Adipocyte (in vitro differentiated cells): ENCODE measurements at places on chromosomes 11 and 22.
A peak's percentile ranks its signal among the peaks of the same experiment; 100 is the strongest.

DNA sequence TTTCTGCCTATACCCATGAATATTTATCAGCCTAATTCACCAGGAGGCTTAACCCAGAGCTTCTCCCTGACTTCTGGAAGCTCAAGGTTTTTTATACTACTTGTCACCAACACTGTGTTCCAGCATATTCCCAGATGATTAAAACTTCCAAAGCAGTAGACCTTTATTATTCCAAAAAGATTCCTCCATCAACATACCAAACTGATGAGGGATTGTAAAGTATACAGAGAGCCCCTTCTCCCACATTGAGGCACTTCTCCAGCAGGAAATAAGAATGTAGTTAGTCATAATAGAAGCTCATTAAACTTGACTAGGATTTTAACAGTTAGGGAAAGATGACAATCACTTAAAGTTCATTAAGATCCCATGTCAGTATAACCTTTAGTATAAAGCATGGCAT lies 51.4 kb upstream of the CEP126 start:
- DNase-seq, result peak; percentile 42

GRCh38 chr11:35717520-35717919 lies 54.9 kb downstream of the TRIM44 start:
- DNase-seq, result no peak

- no peak for DNase-seq
Observed at GRCh38 chr11:43992834-43993637, 50.6 kb downstream of the C11orf96 start.

- DNase-seq, result no peak
Observed at GRCh38 chr11:72974487-72975205, 160.4 kb downstream of the ATG16L2 start.

- DNase-seq, result no peak
Observed at GRCh38 chr11:125335106-125335505, 161.0 kb downstream of the FEZ1 start.

- no peak for DNase-seq
Observed at GRCh38 chr11:640021-640706, 3.1 kb downstream of the DRD4 start.

DNA sequence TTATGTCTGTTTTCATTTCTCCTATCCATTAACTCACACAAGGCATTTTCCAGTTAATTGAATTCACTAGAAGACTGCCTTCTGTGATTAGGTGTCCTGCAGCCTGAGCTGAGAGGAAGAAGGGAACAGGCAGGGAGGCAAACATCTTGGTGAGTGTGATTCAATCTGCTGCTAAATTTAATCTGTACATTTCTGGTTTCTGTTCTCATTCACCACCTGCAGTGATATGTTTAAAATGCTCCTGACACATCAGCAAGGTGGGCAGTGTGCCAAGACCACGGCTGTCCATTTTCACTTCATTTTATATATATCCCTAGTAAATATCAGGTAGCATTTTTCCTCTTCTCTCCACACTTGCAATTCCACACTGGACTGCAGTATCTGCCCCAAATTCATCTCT lies 416.5 kb downstream of the TMEM135 start:
- DNase-seq, result no peak

DNA sequence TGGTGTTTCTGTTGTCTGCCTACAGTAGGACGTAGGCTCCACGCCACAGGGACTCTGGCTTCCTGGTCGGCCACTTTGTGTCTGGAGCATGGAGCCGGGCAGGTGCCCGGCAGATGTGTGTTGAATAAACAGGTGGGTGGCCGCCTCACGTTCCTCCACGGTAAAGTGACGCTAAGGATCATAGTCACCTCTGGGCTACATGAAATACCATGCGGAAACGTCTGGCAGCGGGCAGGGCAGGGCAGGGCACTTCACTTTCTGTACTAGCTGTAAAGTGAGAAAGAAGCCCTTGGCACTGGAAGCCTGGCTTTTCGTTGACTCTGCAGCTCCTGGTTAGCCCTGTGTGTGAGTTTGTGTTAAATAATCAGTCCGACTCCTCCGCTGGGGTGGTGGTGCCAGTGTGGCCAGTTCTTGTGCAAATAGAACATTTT lies 52.4 kb downstream of the MCM5 start:
- no peak for DNase-seq

- no peak for DNase-seq
Observed at GRCh38 chr11:5366856-5367255, 15.5 kb downstream of the OR51B6 start.

DNA sequence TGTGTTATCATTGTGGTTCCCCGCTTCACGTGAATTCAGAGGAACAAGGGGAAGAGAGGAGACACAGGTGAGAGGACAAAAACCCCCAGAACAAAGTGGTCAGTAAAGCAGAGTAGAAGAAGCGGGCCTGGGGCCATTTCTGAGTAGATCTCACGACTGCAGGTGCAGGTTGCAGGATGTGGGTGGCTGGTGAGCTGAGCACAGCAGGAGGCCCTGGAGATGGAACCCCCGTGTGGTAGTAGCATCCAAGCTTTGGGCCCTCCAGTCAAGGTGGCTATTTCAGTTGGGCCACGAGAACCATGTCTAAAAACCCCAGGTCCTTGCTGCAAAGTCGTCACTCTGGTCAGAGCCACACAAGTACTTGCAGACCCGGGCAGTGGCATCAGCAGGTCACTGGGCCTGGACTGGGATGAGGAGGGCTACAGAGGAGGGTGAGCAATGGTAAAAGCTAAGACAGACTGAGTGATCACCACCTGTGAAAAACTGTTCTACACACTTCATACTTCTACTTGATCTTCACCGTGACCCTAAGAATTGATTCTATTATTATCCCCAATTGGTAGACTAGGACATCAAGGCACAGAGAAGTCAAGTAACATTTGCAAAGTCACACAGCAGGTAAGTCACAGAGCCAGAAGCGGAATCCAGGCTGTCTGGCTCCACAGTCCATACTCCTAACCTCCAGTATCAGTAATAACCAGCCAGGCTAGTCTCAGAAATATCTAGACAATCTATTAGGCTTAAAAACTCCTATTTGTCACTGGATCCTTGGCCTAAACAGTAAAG lies 43.8 kb downstream of the SLC1A2 start:
- DNase-seq, result no peak

DNA sequence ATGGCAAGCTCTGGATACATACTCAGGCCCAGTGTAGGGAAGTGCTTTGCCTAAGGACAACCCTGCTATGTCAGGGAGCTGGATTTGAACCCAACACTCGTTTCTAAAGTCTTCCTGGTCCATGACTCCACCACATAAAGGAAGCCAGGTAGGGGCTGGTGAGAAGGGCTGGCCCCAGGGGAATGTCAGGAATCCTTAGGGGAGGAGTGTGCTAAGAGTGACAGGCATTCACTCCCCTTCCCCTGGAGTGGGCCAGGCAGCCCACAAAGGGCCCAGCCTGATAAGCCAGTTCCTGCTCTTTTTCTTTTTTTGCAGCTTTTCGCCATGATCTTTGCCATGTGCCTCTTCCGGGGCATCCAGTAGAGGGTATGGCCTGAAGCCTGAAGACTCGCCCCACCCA lies 21.9 kb downstream of the TP53I11 start:
- no peak for DNase-seq

GRCh38 chr11:111526501-111526900 lies 11.9 kb downstream of the HOATZ start:
- peak; percentile 56 for DNase-seq

GRCh38 chr11:57375490-57375889 lies 5.5 kb downstream of the PRG3 start:
- DNase-seq, result no peak

- DNase-seq, result no peak
Observed at GRCh38 chr11:83695046-83695445, 408.9 kb upstream of the CCDC90B start.

DNA sequence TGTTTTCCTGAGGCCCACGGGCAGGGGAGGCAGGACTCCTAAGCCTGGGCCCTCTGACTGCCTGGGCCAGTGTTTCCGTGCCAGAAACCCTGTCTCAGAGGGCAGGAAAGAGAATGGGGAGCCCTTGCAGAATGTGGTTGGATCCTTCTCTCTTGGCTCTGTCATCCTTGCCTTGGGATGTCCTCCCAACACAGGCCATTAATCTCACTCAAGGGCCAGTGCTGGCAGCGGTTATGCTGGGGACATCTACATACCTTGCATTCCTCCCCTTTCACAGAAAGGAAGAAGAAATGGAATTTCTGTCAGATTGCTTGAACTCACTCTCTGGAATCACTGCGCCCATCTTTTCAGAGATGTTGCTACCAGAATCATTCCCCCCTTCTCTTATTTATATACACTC lies 296.9 kb downstream of the KIRREL3 start:
- no peak for DNase-seq

- no peak for DNase-seq
Observed at GRCh38 chr11:120133216-120134105, 4.5 kb downstream of the TRIM29 start.

DNA sequence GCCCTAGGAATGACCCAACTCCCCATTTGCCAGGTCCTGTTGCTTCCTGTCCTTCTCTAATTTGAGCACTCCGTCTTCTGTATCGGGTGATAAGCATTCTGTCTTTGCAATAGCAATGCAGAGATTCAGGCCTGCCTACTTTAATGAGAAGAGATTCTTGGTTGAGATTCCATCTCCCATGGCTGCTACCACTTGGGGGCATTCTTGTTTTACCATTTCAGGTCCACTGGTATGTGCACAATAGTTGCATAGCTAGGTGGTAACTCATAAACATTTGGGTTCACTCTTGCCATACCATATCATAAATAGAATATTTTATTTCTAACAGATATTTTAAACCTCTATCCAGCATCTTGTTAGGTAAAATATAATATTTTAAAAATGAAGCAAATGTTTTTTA lies 34.4 kb upstream of the CALCB start:
- no peak for DNase-seq

- DNase-seq, result no peak
Observed at GRCh38 chr11:16598032-16598431, 140.4 kb upstream of the C11orf58 start.

- peak; percentile 14 for DNase-seq
Observed at GRCh38 chr22:42277988-42278776, 7.7 kb upstream of the TCF20 start.

DNA sequence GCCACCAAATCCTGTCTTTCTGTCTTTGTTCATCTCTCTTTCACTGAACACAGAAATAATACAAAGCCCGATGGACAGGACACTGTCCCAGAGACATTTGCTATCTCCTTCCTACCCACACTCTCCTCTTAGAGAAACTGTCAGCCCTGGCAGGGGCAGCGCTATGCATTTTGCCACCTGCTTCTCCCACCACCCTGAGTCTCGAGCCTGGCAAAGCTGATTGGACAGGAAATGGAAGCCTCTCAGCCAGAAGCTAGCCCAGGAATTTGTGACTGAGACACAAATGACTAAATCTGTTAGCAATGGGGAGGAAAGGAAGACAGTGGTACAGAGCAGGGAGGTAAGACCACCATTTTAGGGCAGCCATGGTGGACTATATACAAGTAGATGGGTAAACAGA lies 14.9 kb upstream of the GALNT18 start:
- DNase-seq, result no peak

DNA sequence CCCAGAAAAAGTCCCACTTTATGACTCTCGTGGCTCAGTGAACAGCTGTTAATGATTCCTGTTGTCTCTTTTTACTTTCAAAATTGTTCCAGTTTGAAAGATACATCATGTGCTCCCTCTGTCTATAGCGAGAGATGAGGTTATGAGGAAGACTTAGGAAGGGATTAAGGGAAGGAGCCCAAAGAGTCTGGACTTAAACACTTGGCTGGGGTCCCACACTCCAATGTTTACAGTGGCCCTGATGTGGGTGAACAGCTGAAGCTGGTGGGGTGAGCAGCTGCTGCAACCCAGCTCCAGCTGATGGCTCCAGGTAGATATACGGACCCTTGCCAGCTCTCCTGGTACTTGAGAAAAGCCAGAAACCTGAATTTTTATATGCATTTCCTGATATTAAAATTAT lies 84.5 kb upstream of the PLET1 start:
- DNase-seq, result no peak

DNA sequence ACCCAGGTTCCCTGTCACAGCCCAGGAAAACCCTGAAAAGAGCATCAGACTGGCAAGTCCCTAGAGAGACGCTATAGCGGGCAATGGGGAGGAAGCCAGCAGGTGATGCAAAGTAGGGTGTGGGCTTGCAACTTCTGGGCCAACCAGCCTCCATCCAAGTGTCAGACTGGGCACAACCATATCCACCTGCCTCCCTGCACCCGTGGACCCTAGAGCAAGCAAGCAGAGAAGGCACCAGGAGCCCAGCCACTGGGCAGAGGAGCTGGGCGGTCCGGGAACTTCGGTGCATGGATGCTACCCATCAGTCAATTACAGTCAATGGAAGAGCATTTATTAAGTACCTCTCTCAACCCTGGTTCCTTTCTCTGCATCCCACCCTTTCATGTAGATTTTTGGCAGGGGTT lies 2.8 kb downstream of the NECTIN1 start:
- no peak for DNase-seq

- peak; percentile 8 for DNase-seq
Observed at GRCh38 chr11:76455331-76455730, 10.5 kb downstream of the EMSY start.

DNA sequence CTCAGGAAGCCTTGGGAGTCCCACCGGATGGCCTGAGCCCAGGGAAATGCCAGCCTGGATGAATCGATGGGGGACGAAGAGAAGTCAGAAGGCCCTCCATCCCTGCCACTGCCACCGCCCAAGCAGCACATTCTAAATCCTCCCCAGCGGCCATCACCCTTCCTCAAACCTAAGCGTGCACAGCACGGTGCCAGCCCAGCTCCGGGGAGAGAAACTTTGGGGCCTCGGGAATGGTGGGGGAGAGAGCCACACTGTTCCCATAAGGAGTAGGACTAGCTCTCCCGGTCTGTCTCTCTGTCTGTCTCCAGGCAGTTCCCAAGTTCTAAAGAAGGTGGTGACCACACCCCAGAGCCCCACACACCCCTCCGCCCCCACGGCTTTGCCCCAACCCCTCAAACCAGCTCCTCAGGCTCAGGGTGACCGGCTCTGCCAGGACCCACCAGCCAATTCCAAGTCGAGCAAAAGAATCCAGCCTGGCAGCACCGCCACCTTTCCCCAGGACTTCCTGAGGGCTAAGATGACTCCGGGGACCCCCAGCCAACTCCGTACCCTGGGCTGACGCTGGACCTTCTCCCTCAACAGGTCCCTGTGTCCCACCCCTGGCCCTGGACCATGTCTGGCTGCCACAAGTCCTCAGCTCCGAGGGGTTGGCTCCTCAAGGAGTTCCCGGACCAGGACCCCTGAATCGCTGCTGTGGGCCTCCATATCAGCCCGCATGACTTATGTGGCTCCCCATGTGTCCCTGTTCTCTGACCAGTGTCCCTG lies 2.7 kb downstream of the AHNAK start:
- peak; percentile 42 for DNase-seq

DNA sequence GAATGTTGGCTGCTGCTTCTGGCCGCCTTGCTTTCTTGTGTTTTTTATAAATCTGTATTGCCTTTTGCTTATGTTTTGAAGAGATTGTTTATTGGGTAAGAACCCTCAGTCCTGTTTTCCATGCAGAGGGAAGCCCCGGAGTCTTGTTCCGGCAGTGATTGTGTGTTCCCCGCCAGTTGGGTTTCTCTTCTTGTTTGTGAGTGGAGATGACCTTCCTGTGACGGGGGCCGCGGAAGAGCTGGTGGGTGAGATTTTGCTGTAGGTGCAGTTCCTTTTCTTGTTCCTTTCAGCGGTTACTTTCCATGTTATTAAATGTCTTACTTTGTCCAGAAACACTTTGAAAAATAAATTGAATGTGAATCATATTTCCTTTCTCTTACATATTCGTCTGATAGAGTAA lies 8.3 kb downstream of the TBC1D22A start:
- DNase-seq, result no peak
